ENCODE measurements at places on chromosomes 3 and 15.

GRCh38 chr3:7744850-7745249 is 756.8 kb upstream of the LMCD1 start:
- DNase-seq, result no peak

DNA sequence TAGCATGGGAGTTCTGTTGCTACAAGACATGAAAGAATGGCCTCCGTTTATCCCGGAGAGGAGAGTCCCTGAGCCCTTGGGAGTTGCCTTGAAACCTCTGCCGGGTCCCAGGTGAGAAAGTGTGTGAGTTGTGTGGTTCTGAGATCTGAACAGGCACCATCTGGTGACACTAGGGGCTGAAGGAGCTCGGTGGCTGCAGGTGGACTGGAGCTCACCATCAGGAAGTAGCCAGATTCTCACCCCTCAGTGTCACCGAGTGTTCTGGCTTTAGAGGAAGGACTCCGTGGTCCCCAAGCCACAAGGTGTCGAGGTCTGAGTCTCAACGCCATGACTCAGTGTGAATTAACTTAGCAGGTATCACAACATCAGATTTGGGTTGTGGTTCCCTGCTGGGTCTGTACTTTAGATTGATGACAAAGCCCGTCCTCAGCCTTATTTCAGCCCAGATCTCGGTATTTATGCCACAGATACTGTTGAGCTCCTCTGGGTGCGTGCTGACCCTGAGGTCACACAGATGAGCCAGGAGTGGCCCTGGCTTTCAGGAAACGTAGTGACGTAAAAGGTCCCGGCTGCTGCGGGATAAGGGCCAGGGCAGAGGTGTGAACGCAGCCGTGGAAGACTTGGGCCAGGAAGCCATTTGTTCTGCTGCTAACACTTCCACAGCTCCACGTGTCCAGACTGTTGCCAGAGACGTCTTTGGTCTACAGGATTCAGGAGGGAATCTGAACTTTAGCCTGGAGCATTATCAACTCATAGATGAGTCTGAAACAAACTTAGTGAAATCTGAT is 54.4 kb downstream of the PGPEP1L start:
- no peak for DNase-seq

DNA sequence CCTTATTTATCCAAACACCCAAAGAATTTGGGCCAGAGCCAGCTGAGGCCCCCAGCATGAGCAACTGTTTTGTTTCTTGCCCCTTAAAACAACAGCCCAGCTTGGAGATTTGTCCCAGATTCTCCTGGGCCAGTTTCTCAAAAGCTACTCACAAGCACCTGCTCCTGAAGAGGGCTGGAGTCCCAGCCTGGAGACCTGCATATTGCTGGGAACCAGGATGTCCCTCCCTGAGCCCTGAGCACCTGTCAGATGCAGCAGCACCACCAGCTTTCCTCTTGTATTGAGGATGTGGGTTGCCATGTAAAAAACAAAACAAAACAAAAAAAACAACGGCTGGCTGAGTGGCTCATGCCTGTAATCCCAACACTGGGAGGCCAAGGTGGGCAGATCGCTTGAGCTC is 7.0 kb upstream of the RFT1 start:
- DNase-seq, result no peak

DNA sequence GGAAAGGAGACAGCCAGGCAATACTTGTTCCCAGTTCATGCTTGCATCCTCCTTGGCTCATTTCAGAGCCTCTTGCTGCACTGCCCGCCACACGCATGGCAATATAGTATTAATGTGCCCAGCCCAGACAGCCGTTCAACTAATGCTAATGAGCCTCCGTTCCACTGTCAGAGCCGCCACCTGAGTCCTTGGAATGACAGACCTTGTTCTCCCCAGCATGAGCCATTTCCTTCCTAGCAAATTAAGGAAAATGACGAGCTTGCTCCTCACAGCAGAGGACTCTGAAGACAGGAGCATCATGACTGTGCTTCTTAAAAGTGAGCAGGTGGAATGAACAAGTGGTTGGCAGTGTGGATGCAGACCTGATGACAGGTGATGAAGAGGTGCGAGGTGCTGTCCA is 10.8 kb upstream of the LRRC15 start:
- DNase-seq, result no peak

GRCh38 chr15:60001610-60002527 is 2.2 kb upstream of the FOXB1 start:
- DNase-seq, result no peak

DNA sequence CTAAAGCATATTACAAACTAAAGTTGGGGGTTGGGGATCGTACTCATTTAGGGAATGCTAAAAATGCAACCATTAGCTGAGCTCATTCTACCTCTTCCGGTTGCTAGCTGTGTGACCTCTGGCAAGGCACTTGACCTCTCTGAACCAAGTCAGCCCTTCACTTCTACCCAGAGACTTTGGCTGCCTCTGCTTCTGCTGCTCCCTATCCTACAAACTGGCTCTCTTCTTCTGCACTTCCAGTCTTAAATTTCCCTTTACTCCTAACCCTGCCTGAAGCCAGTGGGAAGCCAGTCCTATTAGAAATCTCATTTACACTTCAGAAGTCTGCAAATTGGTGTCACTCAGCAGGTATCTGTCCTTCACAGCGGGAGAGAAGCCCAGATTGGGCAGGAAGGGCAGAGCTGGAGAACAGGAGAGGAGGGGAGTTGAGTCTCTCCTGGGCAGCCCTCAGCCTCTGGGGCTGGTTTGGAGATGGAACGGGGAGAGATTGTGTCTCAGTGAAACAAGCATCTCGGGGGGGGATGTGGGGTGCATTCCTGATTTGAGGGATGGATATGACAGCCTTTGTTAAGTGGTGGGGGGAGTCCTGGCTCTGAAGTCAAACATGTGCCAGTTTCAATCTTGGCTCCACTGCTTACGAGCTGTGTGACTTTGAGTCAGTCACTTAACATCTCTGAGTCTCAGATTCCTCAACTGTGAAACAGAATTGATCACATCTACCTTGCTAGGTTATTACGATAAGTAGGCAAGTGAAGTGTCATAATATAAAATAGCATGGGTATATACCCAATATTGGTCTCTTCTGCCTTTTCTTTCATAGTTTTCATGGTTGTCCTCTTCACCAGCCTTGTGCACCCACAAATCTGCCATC is 7.8 kb upstream of the AEN start:
- DNase-seq, result no peak

GRCh38 chr3:162338514-162338913 is 841.9 kb downstream of the OTOL1 start:
- DNase-seq, result no peak

- no peak for DNase-seq
These were observed 40.9 kb upstream of the EPHB1 start for GRCh38 chr3:134753999-134754742.

GRCh38 chr15:85974348-85974705 is 105.3 kb upstream of the AGBL1 start:
- DNase-seq, result no peak

DNA sequence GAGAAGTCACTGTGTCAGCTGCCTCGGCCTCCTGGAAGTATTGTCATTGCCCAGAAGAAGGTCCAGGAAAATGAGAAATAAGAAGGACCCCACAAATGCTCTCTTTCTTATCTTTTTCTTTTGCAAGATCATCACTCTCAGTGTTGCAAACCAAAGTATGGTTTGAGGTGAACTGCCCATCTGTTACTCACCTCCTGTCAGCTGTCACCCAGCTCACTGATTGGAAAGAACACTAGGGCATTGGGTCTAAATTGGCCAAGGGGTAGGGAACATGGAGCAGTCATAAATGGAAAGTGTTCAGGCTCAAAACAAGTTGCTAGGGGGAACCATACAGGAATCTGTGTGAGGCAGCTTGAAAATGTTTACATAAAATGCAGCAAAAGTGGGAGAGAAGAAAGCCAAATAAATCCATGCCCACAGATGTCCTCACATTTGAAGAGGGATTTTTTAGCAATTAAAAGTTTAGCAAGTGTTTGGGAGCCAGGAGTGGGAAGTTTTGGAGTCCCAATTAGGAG is 431.2 kb upstream of the THBS1 start:
- DNase-seq, result no peak
